Fibroblast of villous mesenchyme (primary cell): ENCODE measurements at places on chromosomes 5 and 9. TPM values are rescaled to one million over a fixed set of nuclear protein-coding genes. Genes with fewer than 3 reads are reported as not detected.

Gene ADRB2
- total RNA-seq: 0.32 and 1.7 TPM in 2 replicates

Gene CYLC2
- not detected in 2 replicates for total RNA-seq

Gene HAND1
- total RNA-seq: not detected in 2 replicates

Gene UGT3A1
- not detected in 2 replicates for total RNA-seq

DNA sequence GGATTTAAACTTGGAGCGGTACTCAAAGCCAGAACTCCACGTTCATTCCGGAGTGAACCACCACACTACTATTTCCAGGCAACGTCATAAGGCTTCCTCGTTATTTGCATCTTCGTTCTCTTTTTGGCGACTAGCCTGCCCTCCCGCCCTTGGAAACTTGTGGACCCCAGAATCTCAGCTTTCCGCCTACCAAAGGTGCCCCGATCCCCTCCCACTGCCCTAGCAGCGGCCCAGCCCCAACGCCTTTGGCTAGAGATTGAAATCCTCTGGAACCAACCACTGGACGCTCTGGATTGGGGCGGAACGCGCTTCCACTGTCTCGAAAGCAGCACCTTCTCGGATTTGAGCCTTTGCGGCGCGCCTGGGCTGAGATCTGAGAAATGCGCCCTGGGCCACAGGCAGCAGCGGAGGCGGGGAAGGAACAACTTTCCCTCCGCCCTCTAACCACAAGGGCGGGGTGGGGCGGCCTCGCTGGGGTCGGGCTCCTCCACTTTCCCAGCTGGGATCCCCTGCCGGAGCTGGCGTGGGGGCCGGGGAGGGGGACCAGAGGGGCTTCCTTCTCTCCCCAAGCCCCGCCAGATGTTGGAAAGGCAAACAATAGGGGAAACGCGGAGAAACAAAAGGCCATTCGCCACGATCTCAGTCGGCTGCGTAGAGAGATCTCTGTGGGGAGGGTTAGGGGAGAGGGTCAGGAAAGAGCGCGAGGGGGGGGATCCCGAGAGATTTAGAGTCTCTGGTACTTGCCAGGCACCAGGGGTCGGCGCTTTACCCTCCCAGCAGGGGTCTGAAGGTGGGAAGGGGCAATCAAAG lies 1.3 kb downstream of the MOB3B start:
- DNase-seq: peak; percentile 77

GRCh38 chr9:85717220-85717619 lies 24.5 kb downstream of the AGTPBP1 start:
- DNase-seq: no peak

DNA sequence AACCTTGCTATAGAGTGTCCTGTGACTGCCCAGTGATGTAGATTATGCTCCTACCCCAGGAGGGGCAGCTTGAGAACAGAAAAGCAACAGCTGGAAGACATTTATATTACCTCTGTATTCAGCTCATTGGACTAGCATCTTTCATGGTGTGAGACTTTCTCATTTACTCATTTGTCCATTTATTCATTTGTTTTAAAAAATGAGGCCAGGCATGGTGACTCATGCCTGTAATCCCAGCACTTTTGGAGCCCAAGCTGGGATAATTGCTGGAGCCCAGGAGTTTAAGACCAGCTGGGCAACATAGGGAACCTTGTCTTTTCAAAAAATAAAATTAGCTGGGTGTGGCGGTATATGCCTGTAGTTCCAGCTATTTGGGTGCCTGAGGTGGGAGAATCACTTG lies 130.0 kb upstream of the LHFPL2 start:
- DNase-seq: peak; percentile 83

GRCh38 chr9:125784286-125785049 lies 37.3 kb downstream of the PBX3 start:
- DNase-seq: peak; percentile 38

DNA sequence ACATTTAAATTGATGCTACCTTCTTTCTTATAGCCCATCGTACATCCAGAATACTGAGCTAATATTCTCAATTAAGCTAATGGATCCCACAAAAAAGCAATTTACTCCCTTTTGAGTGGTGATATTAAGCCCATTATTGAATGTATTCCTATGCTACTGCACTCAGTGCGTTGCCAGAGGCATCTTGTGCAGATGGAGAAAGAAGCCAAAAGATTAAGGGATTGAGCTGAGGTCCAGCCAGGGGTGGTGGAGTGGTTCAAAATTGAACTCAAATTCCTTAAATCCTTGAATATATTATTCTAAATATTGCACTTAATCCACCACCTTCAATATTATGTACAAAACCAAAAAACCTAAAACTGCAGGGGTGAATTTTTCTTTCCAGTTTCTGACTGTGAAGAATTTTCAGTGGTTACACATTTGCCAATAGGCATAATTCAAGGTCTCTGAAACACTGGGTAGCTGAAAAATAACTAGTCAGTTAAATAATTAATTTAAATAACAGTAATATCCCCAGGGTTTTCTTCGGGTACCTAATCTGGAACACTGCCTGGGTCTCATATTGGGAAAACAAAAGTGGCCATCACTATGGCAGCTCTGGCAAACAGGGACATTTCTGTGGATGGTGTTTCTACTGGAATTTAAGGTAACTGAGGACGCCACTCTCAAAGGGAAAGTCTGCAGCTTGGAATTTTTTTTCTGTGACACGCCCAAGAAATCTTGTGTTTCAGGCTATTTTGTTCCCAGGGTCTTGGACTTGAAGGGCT lies 6.2 kb upstream of the LIFR start:
- DNase-seq: no peak

DNA sequence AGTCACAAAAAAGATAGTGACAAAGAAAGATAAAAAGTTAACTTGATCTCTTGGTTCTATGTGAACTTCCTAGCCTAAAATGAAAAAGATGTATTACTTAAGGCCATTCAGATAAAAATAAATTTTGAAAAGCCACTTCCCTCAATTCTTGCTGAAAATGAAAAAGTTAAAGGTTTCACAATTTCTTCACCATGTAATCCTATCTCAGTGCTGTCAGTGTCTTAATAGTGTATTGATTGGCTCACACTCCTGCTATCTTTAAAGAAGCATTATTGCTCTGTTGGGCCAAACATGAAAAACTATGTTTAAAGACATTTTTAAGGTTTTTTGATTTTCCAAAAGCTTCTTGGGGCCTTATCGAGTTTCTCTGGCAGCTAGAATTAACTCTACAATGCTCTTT lies 18.1 kb upstream of the EGFLAM start:
- no peak for DNase-seq

DNA sequence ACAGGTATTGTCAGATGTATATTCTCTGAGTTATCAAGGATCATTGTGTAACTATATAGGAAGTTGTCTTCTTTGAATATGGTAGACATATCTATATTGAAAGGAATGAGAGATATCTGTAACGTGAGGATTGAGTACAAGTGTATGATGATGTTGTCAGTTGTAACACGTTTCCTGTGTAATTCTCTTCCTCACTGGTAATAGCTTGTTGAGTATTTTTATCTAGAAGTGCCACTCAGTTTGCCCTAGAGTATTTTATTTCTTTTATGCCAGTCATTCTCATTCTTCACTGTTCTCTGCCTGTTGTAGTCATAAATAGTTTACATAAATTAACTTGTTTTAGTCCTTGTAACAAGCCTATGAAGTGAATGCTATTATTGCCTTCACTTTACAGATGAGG lies 172.1 kb downstream of the BAAT start:
- no peak for DNase-seq

DNA sequence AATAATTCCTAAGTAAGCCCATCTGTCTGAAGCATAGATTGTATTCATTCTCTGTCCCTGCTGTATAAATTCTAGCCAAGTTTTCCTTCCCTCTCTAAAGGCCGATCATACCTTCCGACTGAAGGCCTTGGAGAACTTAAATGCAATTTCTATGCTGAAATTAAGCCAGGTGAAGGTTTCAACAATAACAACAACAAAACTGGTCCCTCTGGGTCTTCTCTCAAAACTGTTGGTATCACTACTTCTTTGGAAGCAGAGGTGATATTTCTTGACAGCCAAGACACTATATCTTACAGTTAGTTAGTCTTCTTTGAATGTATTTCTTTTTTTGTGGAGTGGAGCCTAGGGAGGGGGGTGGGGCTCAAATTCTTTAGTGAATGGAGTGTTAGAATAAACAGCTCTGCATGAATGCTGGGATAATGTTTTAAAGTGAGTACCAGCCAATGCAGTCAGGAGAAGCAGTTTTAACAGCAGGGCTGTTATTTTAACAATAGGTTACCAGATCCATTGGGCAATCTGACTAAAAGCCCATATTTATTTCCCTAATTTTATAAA lies 508.9 kb downstream of the EBF1 start:
- DNase-seq: no peak

DNA sequence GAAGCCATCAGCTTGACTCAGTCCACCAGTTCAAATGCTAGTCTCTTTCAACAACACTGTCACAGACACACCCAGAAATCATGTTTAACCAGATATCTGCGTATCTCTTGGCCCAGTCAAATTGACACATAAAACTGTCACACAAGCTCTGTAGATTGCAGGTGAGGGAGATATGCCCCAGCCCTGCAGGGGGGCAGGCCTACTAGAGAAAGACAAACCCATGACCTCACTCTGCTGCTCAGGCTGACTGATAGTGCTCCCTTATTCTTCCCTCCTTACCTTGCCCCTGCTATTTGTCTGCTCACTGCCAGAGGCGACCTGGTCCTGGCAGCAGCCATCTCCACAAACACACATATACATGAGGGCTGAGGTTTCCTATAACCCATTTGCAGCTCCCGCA lies 351.3 kb downstream of the DRD1 start:
- DNase-seq: no peak

DNA sequence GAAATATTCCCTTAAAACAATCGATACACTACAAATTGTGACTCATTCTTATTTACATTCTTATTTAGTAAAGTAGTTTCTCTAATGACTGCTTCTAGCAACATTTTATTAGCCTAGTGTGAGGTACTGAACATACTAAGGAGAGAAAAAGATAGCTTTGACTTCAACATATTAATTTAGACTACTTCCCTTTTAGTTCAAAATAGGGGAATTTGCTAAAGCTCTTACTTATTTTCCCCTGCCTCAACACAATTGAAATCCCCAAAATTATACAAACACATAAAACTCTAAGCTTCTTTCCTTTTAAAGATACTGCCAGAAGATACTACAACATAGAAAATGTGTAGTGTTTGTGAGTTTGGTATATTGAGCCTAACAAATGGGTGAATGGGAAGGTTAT lies 55.2 kb downstream of the ANXA1 start:
- DNase-seq: no peak

- DNase-seq: peak; percentile 61
These were observed 40.3 kb upstream of the GLRX start for GRCh38 chr5:95862671-95863382.

GRCh38 chr9:136786451-136786850 lies 4.7 kb upstream of the TMEM141 start:
- DNase-seq: no peak

DNA sequence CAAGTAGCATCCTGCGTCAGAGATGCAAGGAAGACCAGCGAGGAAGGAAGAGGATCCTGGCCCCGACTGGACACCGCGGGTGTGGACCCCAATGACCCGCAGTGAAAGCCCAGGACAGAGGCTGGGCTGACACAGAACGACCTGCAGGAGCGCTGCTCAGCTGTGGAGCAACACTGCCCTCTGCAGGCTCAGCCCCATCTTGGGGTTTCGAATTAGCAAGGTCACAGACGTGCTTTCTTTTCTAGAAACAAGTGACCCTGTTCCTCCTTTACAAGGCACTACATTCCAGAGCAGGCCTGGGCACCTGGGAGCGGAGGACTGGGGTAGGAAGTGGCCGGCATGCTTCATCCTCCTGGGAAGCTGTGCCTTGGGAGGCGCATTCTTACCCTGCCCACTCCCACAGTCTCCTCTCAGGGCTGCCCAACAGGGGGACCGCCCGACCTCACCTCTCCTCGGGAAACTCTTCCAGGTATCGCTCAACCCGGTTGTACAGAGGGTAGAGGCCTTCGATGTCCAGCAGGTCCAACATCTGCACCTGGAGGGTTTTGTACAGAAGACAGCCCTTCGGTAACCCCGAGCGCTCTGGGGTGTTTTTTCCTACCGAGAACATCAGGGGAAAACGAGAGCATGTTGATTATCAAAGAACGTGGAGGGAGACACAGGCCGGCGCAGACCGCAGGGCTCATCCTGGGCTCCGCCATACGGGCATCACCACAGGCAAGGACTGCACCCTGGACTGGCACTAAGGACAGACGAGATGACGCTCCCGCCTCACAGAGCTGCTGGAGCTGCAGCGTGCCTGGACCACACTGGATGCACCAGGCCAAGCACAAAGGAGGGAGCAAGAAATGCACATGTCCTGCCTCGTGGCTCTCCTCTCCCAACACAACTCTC lies 35.0 kb downstream of the IPPK start:
- peak; percentile 79 for DNase-seq

DNA sequence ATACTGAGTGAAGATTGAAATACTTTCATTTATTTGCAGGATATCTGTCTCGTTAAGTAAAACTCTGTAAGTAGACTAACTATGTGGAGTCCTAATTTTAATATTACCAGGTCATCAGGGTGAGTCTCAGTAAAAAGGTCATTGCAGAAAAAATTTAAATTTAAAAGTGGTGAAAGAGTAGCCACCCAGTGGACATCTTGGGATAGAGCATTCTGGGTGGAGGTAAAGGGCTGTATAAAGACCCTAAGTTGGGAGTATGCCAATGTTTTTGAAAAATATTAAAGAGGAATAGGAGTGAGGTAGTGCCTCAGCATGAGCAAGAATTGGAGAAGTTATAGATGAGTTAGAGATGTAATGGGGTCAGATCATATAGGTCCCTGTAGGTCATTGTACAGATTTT lies 145.5 kb downstream of the HMHB1 start:
- no peak for DNase-seq
